ENCODE measurements at places on chromosomes 3 and 15. TPM values are rescaled to one million over a fixed set of nuclear protein-coding genes. Genes with fewer than 3 reads are reported as not detected.

RBP2 gene
- not detected for total RNA-seq

SKOR1 gene
- total RNA-seq = not detected

MNS1 gene
- total RNA-seq = 5.3 TPM

SLC9A9 gene
- total RNA-seq = 8.4 TPM

SCG5 gene
- total RNA-seq = 1.2 TPM

CCR2 gene
- total RNA-seq = not detected

AADAC gene
- total RNA-seq = not detected

C15orf62 gene
- not detected for total RNA-seq

CCNB2 gene
- 130 TPM for total RNA-seq

PAQR5 gene
- 13.0 TPM for total RNA-seq

C3orf70 gene
- total RNA-seq = 0.06 TPM

TRPM1 gene
- total RNA-seq = not detected

CD200R1L gene
- total RNA-seq = not detected

MYH15 gene
- 5.2 TPM for total RNA-seq

- no peak for DNase-seq
Observed at GRCh38 chr15:67670647-67671305, 128.3 kb downstream of the MAP2K5 start.

DNA sequence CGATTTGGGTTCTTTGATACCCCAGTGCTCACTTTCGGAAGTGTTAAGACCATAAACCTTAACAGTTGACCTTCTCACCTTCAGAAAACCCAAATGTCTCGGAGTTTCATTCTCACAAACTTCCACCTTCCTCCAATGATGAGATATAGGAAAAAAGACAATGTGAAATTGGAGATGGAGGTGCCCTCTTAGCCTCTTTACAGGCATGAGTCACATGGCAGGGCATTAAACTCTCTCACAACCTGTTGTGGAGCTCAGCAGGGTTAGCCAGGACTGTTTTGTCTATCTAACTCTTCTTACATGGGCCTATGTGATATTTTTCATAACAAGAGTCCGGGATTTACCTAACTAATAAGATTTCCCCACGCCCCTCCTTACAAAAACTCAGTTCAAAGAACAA lies 10.7 kb downstream of the AGTR1 start:
- no peak for DNase-seq

GRCh38 chr3:141240687-141241615 lies 9.3 kb downstream of the PXYLP1 start:
- DNase-seq = peak; percentile 59

GRCh38 chr3:49591615-49592014 lies 37.3 kb downstream of the BSN start:
- DNase-seq = no peak

- no peak for DNase-seq
Observed at GRCh38 chr3:159795042-159795441, 193.6 kb upstream of the IL12A start.

GRCh38 chr3:176795891-176796290 lies 401.4 kb downstream of the TBL1XR1 start:
- DNase-seq = no peak

DNA sequence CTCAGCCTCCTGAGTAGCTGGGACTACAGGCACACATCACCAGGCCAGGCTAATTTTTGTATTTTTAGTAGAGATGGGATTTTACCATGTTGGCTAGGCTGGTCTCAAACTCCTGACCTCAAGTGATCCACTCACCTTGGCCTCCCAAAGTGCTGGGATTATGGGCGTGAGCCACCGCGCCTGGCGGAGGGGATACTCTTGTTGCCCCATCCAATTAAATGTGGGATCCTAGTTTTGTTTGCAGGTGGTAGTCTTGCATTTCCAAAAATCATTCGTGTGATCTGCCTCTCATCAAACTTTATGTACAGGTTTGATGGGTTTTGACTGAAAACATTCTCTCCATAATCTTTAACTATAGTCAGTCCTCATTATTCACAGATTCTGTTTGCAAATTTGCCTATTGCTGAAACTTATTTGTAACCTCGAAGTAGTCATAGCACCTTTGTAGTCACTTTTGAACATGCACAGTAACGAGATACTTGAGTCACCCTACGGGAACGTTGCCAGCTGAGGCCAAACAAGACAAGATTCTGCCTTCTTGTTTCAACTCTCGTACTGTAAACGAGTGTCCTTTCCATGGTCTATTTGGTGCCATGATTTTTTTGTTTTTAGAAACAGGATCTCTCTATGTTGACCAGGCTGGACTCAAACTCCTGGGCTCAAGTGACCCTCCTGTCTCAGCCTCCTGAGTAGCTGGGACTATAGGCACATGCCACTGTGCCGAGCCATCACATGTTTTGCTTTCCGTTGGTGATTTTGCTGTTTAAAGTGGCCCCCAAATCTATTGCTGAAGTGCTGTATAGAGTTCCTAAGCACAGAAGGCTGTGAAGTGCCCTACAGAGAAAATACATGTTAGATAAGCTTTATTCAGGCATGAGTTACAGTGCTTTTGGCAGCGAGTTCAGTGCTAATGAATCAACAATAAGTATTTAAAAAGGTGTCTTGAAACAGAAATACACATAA lies 8.1 kb upstream of the MAPK6 start:
- peak; percentile 90 for DNase-seq

DNA sequence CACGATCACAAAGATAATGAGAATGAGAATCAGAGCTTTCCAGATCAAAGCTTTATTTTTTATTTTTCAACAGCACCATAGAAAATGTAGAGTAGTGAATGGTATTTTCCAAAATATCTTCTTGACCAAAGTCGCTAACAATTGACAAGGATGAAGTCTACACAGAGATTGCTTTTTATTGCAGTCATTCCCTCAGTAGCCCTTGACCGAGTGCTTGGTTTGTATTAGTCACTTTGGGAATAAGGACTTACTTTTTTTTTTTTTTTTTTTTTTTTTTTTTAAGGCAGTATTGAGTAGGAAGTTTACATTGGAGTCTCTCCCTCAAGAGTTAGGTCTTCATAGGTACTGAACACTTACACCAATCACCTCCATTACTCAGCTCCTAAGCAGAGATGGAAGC lies 39.8 kb downstream of the THRB start:
- no peak for DNase-seq

GRCh38 chr3:58034738-58035523 lies 26.7 kb downstream of the FLNB start:
- DNase-seq = no peak

GRCh38 chr15:52255935-52256334 lies 39.7 kb downstream of the MYO5C start:
- no peak for DNase-seq

- no peak for DNase-seq
Observed at GRCh38 chr3:194196876-194197275, 60.9 kb downstream of the HES1 start.

- no peak for DNase-seq
Observed at GRCh38 chr3:82671466-82671865, 910.0 kb upstream of the GBE1 start.

DNA sequence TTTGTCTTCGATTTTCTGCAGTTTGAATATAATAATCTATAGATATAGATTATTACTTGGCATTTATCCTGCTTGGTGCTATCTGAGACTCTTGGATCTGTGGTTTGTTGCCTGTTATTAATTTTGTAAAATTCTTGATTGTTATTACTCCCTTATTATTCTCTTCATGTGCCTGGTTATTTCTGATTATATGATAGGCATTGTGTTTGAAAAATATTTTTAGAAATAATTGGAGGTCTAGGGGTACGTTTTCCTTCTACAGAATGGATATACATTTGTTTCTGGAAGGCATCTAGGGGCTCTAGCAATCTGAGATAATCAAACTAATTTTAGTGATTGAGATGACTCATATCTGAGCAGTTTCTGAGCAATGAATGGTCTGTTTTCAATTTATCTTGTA lies 14.9 kb upstream of the CELF6 start:
- DNase-seq = no peak

DNA sequence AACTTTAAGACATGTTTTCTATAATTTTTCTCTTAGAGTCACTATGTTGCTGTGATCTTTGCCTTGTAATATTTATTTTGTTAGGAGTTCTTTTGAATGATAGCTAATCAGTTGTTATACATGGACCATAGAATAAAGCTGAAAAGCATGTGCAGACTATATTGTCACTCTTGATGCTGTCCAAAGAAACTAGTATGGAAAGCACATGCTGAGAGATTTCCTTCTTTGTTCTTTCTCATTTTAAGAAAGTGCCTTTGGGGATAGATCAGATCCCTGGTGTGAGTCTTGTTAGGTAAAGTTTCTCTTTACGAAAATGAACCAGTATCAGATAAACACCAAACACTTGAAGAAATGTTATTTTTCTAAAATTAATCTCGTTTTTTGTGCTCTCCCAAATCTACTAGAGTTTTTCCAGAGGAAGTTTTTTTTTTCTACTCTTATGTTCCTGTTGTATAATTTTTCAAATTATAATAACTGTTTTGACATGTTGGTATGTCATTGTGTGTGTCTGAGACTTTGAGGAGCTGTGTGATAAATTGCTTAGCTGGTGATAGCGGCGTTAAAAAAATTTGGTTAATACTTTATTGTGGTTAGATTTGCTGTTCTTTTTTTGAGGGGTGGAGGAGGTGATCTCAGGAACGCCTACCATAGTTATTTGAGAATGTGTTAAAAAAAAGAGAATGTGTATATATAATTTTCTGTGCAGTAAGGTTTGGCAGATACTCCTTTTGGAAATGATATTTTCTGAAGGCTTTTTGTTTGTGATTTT lies 2.2 kb downstream of the PIAS1 start:
- no peak for DNase-seq

GRCh38 chr3:149145974-149146373 lies 16.5 kb downstream of the HPS3 start:
- DNase-seq = no peak

DNA sequence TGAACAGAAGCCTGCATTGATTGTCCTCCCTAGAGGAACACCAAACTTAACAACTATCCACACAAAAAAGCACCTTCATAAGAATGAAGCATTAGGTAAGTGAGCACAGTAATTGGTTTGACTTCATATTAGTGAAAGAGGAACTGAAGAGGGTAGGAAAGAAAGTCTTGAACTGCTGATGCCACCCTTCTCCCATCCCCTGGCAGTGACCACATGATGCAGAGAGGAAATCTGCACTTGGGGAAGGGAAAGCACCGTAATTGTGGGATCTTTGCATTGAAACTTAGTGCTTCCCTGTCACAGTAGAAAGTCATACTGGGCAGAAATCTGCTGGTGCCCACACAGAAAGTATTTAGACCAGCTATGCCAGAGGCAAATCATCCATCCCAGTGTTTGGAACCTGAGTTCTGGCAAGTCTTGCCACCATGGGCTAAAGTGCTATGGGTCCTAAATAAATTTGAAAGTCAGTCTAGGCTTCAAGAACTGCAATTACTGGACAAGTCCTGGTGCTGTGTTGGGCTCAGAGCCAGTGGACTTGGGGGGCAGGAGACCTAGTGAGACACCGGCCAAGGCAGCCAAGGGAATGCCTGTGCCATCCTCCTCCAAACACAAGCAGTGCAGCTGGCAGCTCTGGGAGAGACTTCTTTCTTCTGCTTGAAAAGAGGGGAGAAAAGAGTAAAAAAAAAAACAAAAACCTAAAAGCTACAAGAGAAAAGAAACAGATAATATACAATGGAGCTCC lies 63.6 kb downstream of the SLC15A2 start:
- DNase-seq = no peak

- DNase-seq = no peak
Observed at GRCh38 chr3:77066829-77067228, 26.9 kb downstream of the ROBO2 start.

- DNase-seq = no peak
Observed at GRCh38 chr3:60333710-60334109, 917.5 kb downstream of the FHIT start.

- DNase-seq = no peak
Observed at GRCh38 chr3:2172561-2173171, 74.0 kb downstream of the CNTN4 start.

- no peak for DNase-seq
Observed at GRCh38 chr15:98674336-98674735, 26.0 kb downstream of the IGF1R start.

- no peak for DNase-seq
Observed at GRCh38 chr3:24905266-24905665, 410.6 kb upstream of the THRB start.

DNA sequence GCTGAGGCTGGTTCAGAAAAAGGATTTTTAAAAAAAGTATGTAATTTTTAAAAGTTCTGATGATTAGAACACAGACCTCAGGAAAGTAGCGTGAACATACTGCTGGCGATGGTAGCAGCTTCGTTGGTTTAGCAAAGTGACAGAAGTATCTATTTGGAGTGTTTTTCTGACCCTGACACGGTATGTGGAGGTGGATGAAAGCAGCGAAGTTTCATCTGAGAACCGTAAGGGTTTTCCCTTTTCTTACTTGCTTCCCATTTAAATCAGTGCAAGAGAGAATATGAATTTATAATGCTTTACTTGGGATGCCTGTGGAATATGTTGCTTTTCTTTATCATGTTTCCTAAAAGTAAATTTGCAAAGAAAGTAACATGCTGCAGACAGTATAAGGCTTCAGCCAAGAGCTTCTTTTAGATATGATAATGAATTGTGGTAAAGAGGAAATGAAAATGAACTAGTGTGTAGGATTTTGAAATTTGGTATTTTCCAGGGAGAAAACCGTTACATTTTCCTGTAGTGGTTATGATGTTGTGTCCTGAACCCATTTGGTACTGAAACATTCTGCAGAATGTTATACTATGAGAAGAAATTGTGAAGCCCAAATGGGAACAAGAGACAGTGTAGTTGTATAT lies 3.9 kb downstream of the CHST2 start:
- no peak for DNase-seq

DNA sequence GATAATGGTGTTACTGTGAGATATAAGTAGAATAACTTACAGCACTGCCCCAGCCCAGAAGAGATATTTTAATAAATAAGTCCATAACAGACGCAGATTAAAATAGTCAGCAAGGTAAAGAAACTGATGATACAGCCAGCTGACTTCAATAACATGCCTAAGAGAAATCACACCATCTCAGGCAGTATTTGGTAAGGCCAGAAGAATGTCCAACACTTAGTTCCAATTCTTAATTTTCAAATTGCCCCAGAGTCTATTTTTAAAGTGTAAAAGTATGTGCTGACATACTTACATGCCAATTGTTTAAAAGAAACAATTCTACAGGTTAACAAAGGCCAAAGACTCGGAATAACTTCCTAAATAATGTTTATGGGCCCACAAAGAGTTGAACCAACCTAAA lies 1.6 kb downstream of the GNB4 start:
- DNase-seq = no peak

- no peak for DNase-seq
Observed at GRCh38 chr3:45626096-45626887, 31.7 kb downstream of the LIMD1 start.

DNA sequence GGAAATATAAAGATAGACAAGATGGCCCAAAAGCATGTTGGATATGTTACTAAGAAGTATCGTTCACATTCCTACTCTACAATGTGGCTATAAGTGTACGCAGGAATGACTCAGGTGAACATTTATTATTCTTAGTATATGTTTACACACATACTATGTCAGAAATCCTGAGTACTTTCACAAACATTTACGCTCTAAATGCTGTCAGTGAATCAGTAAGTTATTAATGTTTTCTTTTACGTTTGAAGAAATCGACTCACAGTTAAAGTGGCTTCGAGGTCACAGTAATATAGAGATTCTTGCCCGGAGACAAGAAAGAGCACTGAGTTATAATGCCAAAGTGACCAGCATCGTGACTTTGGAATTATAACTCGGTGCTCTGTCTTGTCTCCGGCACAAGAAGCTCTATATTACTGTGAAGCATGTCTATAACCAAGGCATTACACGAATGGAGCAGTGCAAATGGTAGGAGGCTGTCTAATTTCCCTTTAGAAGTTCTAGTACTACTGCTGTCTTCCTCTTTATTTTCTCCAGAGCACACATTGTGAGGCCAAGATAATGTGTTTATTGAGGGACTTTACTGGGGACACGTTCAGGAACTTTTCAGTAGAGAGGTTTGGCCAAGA lies 61.8 kb upstream of the P3H2 start:
- no peak for DNase-seq

- peak; percentile 100 for DNase-seq
Observed at GRCh38 chr3:15646851-15647511, 45.4 kb downstream of the BTD start.

All from LHCN-M2 (cell line).